ENCODE measurements at places on chromosomes 16 and 17.
A peak's percentile ranks its signal among the peaks of the same experiment; 100 is the strongest.

DNA sequence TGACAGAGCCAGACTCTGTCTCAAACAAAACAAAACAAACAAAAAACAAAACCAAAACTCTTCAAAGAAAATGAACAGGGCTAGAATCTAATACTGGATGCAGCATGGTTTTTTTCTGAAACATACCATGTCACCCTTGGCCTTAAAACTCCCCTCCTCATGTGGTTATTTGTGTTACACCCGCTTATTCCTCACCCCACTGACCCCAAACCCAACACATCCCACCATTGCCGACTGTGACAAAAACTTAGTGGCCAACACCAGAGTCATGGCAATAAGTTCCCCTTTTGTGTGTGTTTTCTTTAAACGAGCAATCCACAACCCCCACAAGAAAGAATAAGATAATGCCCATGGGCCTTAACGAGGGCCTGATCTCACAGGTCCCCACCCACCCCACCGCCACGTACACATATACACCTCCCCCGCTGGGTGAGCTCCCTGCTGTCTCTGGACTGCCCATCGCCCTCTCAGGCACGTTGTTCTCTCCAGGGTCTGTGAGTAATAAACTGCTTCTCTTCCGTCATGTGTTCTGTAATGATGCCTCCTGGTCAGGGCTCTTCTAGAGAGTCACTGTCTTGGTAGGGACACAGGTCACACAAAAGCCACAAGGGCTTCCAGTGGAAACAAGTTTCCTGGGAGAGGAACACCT lies 16.8 kb upstream of the ENGASE start:
- DNase-seq = no peak

GRCh38 chr16:48112600-48112999 lies 43.2 kb downstream of the ABCC12 start:
- DNase-seq = no peak

GRCh38 chr17:35449371-35449931 lies 885 bp upstream of the SLFN13 start:
- no peak for DNase-seq

- no peak for DNase-seq
Measured at GRCh38 chr17:13030459-13031300, 12.9 kb upstream of the ELAC2 start.

GRCh38 chr17:70028397-70028796 lies 46.6 kb upstream of the KCNJ16 start:
- no peak for DNase-seq

- peak; percentile 53 for DNase-seq
Measured at GRCh38 chr17:62823111-62823893, 15.2 kb upstream of the MARCHF10 start.

DNA sequence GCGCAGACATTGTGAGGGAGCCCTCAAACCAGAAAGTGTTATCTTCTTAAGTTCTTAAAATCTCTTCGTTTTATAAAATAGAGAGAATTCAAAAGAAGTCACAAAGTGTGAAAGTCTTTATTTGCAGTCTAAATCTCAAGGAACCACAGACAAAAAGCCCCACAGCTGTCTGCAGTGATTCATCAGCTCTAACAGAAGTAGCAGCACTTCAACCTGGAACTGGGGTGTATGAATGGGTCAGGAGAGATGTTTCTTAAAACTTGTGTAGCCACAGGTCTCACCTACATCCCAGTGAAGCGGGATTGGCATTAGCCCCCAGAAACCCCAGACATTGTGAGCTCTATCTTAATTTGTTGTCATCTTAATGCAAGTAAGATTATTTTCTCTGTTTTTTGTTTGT lies 61.1 kb downstream of the CDYL2 start:
- DNase-seq = no peak

GRCh38 chr17:73013816-73014663 lies 78.4 kb downstream of the SLC39A11 start:
- DNase-seq = no peak

DNA sequence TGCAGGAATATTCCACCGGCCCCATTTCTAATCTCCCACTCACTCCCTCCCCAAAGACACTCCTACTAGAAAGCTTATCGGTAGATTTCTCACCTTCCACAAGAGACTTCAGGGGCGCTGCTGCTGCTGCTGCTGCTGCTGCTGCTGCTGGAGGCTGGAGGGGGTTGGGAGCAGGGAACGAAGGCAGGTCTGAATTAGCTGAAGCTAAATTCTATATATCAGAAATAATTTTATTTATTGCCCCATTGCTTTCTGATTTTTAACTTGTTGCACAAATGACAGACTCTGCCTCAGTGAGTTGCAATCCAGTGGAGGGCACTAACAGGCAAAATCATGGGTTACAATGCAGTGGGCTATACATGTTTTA lies 25.8 kb upstream of the HLF start:
- no peak for DNase-seq

DNA sequence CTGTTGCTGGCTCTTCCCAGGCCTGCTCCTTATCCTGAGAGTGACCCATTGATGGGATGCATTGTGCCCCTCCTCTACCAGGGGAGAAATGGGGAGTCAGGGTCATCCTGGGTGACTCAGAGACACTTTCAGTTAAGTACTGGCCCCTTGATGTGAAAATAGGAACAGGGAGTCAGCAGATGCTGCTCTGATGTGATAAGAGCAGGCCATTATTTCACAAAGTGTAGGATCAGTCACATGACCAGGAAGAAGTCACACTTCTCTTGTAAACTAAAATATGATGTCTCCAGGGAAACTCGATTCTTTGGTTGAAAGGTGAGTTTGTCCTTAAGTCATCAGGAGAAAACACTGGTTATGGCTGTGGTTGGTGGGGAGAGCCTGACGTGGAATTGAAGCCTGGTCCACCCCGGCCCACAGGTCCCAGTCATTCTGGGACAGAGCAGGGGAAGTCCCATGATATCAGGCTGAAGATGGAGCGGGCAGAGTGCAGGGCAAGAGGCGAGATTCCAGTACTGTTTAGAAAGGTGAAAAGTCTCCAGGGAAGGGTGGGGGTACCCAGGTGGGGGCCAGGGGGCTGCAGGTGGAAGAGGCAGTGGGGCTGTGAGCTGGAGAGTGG lies 88.6 kb upstream of the NLRP1 start:
- DNase-seq = no peak

DNA sequence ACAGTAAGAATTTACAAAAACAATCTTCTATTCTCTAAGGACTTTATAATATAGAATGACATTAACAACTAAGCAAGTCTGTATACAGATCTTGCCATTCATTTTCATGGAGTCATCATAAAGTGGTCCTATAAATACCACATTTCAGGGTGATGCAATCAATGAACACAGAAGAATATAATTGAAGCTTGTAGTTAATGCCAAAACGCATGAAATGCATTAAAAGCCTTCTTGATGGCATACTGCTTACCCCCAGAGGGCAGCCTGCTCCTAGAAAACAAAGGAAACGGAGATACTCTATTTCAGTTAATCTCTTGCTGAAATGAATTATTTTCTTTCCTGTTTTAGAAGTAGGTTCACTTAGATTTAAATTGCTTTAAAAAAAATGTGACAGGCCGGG lies 45.2 kb upstream of the STAC2 start:
- DNase-seq = no peak

- no peak for DNase-seq
Measured at GRCh38 chr17:59760160-59760559, 52.7 kb downstream of the VMP1 start.
